Naive thymus-derived CD8-positive, alpha-beta T cell (primary cell): ENCODE measurements at places on chromosomes 2 and 18. TPM values are rescaled to one million over a fixed set of nuclear protein-coding genes. Genes with fewer than 3 reads are reported as not detected.

DNA sequence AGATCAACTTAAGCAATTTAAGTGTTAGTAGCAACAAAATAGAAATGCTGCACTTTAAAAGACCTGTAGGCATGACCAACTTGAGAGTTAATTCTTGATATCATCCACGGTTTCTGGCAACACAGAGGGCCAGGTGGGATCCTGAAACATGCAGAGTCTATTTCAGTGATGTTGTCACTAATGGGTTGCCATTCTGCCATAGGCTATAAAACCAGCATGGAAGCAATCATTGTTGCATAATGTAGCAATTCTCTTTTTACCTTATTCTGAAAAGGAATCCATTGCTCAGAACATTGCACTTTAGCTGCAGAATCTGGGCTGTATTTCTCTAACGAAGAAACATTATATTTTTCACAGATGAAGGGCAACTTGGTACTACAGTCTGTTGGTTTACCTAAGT is 53.9 kb upstream of the CD302 start:
- no peak for DNase-seq

The GREB1 gene
- 1.1 TPM for total RNA-seq

The PAIP2B gene
- 12.2 TPM for total RNA-seq

DNA sequence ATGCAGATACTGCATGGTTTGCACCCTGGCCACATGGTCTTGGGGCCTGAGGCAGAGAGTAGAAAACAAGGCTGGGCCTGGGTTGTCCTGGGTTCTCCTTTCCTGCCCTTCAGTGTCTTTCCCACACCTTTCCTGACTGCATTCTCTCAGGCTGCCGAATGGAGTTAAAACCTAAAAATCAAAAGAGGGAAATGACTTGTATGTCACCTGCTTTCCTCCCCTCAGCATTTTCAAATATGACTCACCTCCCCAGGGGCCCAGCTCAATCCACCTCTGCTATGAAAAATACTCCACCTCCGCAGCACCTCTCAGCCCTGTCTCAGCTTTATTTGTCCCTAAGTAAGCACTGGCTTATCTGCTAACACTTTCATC is 457.8 kb upstream of the MEX3C start:
- DNase-seq, result no peak

DNA sequence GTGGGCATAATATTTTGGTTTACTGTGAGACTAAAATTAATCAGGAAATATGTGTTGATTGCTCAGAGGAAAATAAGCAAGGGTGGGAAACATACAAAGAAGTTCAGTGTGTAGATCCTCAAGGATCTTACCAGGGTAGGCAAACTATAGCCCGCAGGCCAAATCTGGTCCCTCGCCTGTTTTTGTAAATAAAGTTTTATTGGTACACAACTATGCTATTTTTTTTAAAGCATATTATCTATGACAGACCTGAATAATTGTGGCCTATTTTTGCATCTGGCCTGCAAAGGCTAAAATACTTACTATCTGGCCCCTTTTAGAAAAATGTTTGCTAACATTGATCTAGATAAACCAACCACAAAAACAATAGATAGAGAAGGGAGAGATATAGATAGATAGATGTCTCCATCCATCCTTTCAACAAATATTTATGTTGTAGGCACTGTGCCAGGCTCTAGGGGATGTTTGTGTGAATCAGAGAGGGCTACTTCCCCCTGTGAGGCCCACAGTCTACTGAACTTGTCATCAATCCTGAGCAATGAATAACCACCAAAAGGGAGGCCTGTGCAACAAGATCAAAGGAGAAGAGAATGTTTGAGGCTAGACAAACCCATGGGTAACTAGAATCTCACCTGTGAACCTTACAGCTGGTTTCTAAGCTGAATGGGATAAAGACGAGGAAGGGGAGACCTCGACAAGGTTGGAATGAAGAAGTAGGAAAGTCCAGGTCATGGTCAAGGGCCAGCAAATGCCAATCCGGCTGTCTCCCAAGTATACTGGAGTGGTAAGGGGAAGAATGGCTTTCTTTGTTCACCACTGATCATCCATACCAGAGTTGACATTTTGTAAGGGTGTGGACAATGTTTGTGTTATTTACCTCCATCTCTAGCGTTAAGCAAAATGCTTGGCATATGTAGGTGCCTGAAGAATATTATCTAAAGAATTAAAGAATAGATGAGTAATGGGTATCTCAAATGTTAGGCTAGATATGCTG is 23.6 kb downstream of the ALPK2 start:
- DNase-seq, result peak; percentile 68

GRCh38 chr18:68940754-68941153 is 142.9 kb downstream of the CCDC102B start:
- DNase-seq, result no peak

DNA sequence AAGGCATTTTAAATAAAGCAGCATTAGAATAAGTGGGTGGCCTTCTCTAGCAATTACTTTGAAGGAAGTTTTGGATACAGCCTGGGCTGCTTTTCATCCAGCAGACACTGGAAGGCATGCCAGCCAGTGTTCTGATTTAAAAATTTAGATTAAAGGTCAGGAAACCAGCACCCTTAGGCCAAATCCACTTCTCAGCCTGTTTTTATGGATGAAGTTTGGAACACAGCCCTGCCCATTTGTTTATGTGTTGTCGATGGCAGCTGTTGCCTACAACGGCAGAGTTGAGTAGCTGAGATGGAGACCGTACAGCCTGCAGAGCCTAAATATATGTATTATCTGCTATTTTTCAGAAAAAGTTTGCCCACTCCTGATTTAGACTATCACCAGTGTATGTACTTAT is 313.6 kb upstream of the ACVR2A start:
- no peak for DNase-seq

The RAPGEF4 gene
- 1.8 TPM for total RNA-seq

The ACADL gene
- not detected for total RNA-seq

DNA sequence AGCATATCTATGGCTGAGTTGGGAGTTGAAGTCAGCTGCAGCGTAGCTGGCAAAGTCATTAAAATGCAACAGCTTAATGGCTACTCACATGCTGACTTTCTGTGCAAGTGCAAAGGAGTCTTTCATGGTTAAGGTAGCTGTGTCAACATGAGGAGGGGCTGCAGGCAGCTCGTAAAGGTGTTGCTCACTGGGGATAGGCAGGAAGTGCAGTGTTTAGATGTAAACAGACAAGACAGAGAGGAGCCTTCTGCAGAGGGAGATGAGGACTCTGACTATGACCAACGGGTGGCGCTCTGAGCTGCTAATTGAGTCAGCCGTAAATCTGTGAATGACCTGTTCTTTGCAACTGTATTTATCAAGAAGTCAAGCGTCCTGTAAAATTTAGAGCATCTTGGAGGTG is 22.3 kb upstream of the CAVIN2 start:
- DNase-seq, result no peak

The APLF gene
- 9.7 TPM for total RNA-seq

The FOXD4L1 gene
- 0.41 TPM for total RNA-seq

DNA sequence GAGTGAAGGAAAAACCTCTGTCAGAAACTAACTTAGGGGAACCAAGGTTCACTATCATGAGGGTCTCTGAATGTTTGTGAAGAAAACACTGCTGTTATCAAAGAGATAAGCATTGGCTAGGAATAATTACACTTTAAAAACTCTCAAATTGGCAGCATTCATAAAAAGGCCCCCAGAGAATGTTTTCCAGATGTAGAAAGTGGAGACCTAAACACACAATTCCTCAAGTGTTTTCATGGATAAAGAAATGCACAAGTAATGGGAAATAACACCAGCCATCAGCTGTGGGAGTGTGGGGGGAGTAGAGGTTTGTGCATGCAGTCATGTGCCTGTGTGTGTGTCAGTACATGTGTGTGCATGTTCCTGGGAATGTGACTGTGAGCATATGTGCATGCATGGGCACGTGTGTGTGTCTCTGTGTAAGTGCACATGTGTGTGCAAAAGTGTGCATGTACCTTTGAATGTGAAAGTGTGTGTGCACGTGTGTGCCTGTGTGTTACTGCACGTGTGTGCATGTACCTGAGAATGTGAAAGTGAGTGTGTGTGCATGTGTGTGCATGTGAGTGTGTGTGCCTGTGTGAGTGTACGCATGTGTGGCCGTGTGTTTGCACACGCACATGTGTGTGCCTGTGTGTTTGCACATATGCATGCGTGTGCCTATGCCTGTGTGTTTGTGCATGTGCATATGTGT is 854.3 kb upstream of the SALL3 start:
- no peak for DNase-seq
